Calu3 (cell line): ENCODE measurements at places on chromosomes 5 and 9.

- no peak for DNase-seq
Measured at GRCh38 chr5:179768326-179769085, 25.3 kb upstream of the LTC4S start.

GRCh38 chr9:21689854-21690253 is 112.6 kb upstream of the MTAP start:
- DNase-seq: no peak

DNA sequence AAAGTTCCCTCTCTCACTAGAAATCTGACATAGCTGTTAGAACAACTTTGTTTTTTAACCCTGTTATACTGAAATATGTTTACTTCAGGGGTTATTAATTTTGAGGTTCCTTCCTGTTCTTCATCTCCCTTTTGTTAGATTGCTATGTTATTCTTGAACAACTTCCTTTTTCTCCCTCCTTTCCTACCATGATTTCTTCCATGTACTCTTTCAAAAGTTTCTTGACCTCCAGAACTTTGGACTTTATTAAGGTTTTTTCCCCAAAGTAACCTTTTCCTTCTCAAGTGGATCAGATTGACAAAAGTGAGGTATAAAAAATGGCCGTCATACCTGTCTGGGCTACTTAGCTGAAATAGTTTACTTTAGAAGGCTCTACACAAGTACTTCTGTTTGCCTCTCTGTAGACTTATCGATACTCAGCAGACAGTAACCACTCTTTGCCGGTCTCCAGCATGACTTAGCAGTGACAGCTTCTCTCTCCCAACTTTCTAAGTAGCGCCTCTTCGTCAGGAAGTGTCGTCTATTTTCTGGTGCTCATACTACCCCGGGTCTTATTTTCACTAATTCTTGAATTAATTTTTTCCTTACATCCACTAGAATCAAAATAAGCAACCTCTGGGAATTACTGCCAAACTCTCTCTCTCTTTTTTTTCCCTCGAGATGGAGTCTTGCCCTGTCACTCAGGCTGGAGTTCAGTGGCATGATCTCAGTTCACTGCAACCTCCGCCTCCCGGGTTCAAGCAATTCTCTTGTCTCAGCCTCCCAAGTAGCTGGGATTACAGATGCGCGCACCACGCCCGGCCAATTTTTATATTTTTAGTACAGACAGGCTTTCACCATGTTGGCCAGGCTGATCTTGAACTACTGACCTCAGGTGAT is 19.7 kb downstream of the NFIL3 start:
- DNase-seq: no peak

DNA sequence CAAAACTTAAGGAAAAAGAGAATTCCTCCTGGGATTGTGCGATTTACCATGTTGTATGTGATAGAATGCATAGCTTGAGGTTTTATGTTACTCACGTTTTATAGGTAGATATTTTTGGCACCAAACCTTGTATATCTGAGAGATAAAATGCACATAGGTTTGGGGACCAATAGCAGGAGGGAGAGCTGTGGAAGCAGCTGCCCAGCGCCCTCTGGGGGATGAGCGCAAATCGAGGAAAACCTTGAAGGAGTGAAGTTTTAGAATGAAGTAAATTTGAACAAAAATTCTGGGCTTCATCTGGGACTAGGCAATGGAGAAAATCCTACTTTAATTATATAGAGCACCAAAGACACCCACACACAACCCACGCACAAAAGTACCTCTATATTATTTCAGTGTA is 197.0 kb downstream of the ADCY2 start:
- DNase-seq: no peak
